ENCODE measurements at places on chromosomes 1 and 21.

DNA sequence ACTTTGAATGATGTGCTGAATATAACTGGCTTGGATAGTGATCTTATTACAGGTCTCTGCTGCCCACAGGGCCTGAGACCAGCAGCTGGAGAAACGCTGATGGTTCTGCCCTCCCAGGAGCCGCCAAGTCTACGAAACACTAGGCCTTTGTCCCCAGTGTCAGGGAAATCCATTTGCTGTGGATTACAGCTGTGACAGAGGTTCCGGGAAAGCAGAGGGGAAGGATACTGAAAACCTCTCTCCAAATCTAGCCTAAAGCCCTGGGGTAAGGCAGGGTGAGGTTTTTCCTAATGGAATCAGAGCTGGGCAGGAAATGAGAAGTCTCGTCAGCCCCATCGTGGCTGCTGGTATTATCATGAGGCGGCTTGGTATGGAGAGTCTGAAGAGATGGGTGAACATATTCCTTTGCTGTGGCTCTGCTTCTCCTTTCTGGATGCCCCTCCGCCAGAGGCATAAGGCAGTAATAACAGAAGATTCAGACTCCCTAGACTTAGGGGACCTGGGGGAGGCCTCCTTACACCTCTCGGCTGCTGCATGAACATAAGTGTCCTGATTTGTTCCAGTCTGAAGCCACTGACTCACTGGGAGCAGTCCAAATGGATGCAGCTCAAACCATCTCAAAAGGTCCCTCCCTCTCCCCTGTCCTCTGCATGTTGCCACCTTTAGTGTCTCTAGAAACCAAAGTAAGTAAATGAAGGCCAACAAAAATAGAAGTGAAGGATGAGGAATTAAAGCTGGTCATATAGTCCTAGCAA is 48.1 kb downstream of the PHC2 start:
- no peak for DNase-seq

DNA sequence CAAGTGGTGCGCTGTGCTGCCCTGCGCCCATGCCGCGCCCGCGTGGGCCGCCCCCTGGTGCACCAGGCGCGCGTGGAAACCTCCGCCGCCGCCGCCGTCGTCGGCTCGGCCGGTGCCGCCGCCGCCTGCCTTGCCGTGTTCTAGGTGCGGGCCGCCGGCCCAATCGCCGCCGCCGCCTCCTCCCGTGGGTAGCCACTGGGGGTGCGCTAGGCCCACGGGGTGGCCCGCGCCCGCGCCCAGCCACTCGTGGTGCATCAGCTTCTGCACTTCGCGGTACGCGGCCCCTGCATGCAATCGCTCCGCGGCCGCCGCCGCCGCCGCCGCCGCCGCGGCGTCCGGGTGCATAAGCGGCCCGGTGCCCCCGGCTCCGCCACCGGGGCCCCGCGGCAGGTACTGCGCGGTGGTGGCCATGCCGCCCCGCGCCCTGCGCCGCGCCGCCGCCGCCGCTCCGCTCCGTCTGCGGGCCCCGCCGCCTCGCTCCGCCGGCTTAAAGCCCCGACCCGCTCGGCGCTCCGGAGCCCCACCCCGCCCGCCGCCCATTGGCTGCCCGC is at the start of gene POU3F1:
Gene POU3F1, minus strand, starts transcription at position 461 of the 551 bp plus-strand sequence. Its CDS starts 50 bp downstream, at position 411.
- DNase-seq, result no peak

DNA sequence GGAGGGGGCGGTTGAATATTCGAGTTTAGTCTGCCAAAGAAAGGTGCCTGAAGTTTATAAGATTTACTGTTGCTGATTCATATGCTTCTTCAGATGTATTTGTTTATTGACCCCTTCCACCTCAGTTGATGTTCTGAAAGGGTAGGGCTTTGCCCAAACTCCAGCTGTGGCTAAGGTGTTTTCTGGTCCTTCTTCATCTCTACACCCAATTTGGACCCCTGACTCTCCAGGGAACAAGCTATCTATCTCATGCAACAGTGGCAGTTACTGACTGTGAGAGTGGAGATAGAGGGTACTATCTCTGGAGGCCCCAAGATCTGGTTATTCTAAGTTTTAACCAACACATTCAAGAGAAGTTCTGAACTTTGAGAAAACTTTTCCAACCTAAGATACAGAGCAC is 12.6 kb upstream of the ALG14 start:
- no peak for DNase-seq

DNA sequence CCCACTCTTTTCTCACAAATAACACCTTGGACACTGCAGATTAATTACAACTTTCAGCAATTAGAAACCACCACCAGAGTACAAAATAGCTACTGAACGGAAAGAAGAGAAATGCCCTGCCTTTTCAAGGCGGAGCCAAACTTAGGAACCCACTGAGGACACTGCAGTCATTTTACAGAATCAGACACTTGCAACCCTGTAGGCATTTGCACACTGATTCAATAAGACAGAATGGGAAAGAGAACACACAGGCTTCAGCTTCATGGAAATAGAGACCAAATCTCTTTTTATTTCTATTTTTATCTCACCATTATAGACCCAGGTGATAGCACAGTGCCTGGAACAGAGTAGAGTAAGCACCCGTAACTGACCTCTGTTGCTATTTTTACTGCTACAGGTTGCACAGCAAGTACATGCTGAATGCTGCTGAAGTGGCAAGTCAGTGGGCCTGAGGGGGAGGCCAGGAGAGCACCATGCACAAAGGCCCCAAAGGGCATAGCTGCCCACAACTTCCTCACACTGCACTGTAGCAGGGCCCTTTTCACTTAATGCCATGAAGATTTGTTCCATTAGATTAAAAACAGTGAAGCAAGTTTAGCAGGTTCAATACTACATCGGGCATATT is 50.7 kb upstream of the EDARADD start:
- no peak for DNase-seq

DNA sequence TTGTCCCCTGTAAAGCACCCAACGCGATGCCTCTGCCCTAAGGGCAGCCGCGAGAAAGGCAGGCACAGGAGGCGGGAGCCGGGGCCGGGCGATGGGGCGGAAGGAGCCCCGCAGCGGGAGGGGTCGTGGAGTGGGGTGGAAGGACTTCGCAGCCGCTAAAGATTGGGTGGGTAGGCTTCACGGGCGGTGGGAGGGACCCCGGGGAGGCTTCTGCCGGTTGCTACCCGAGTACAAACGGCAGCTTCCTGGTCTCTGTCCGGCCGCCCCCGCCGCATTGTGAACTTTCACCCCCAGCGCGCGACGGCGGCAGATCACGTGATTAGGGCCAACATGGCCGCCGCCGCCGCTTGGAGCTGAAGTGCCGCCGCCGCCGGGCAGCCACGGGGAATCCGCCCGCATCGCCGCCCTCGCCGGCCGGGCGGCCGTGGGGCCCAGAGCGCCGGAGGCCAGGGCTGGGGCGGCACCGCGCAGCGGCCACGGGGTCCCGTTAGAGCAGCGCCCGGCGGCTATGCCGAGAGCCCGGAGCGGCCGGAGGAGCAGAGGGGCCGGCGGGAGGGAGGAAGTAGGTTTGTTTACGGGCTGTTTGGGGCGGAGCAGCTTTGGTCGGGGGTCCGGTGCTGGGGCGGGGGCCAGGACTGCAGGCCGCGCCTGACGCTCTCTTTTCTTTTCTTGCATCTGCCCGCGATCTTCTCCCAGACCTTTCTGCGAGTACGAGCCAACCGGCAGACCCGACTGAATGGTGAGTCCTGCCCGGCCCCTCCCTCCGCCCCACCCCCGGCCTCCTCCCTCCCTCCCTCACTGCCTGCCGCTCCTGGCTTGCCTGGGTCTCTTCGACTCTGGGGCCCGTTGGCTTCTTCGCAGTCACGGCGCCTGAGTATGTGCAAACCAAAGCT is 42.4 kb downstream of the TMEM53 start:
- DNase-seq, result peak; percentile 93

- no peak for DNase-seq
Observed at GRCh38 chr1:205082431-205082830, 1.8 kb downstream of the TMEM81 start.

GRCh38 chr1:26608895-26609294 is 79.3 kb downstream of the RPS6KA1 start:
- DNase-seq, result no peak

GRCh38 chr1:35745124-35745730 is 24.6 kb downstream of the CLSPN start:
- DNase-seq, result no peak

DNA sequence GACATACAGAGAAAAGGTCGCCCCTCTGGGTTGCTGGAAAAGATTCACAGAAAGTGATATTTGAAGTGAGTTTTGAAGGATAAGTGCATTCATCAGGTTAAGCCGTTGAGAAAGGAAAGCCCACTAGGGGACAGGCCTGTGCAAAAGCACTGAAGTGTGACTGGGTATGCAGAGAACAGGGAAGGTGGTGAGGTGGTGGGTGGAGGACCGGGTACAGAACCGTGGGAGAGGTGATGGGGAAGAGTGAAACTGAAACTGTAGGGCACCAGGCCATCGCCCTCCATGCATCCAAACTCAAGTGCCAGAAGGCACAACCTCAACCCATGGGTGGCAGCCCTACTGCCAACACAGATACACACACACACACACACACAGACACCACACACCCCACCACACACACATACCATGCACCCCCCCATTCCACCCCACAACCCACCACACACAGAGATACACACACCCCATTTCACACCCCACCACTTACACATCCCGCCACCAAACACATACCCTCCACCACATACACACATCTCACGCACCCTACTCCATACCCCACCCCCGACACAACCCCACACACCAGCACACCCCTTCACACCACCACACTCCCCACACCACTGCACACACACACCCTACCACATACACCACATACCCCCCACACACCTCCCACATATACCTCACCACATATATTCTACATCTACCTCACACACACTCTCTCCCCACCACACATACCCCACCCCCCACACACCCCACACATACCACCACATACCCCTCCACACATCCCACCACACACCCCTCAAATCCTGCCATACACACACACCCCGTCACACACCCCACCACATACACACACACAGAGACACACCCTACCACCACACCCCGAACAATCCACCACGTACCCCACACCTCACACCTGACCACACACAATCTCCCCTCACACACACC is 59.0 kb downstream of the TSEN15 start:
- DNase-seq, result peak; percentile 19

GRCh38 chr21:38384675-38385426 is 113.4 kb downstream of the ERG start:
- DNase-seq, result no peak

DNA sequence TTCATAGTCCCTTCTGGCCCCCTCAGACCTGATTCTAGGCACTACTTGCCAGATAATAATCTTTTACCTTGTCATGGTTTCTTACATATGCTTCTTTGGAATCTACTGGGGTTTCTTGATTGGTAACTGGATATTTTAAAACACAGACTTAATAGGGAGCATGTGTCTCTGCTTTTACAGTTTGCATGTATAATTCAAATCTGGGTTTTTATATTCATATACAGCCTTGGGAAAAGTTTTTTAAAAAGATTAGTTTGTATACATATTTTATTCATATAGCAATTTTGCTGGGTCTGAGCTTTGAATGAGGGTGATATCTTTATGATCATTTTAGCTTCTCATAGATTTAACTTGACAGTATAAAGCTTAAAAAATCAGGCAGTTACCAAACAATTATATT is 21.1 kb upstream of the CD1D start:
- no peak for DNase-seq

DNA sequence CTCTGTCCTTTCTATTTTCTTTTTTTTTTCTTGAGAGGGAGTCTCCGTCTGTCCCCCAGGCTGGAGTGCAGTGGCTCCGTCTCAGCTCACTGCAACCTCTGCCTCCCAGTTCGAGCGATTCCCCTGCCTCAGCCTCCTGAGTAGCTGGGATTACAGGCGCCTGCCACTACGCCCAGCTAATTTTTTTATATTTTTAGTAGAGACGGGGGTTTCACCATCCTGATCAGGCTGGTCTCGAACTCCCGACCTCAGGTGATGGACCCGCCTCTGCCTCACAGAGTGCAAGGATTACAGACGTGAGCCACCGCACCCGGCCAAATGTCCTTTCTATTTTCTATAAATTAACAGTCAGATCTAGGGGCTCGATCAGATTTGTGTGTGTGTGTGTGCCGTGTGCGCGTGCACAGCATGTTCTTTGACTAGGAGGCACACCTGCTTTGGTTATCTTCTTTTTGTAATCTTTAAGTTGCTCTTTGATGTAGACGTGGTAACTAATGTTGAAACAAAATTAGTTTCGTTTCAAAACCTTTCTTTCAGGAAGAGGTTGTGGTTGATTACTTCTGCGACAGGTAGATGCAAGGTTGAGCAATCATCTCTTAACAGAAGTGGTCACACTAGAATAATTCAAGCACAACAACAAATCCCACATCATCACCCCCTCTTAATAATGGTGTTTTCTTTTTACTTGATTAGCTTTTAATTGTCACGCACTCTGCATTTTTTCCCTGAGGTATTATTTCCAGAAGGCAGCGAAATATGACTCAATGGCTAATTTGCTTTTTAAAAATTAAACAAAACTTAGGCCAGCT is 779 bp upstream of the DEGS1 start:
- DNase-seq, result peak; percentile 65

GRCh38 chr1:156963621-156964020 is 43.2 kb downstream of the LRRC71 start:
- peak; percentile 39 for DNase-seq

All from activated T-cell treated with anti-CD3 and anti-CD28 coated beads, Interleukin-2, amount 50 U/mL, for 48 hours (primary cell).